ENCODE measurements at places on chromosomes 7 and 10.

DNA sequence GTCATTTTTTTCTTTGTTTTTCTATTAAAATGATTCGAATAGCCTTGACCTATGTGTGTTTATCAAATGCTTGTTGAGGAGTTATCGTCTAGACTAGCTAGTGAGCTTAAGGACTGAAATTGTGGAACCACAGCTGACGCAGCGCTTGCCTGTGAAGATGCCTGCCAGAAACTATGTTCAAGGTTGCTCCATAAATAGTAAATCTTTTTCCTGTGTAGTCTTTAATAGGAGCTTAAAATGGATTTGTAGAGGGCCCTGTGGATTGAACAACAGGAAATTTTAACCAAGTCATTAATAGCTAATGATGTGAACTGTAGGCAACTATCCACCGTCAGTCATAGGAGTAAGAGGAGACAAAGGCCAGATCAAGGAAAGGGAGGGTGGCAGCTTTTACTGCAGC, 145.1 kb downstream of the GNAI1 start:
- DNase-seq: no peak

- no peak for DNase-seq
Measured at GRCh38 chr7:125814100-125814499, 884.5 kb upstream of the POT1 start.

- no peak for DNase-seq
Measured at GRCh38 chr10:126062131-126063032, 166.0 kb downstream of the FANK1 start.

GRCh38 chr7:19677180-19677579, 31.7 kb downstream of the POLR1F start:
- DNase-seq: no peak

GRCh38 chr10:35328404-35329037, 7.8 kb upstream of the CCNY start:
- no peak for DNase-seq

DNA sequence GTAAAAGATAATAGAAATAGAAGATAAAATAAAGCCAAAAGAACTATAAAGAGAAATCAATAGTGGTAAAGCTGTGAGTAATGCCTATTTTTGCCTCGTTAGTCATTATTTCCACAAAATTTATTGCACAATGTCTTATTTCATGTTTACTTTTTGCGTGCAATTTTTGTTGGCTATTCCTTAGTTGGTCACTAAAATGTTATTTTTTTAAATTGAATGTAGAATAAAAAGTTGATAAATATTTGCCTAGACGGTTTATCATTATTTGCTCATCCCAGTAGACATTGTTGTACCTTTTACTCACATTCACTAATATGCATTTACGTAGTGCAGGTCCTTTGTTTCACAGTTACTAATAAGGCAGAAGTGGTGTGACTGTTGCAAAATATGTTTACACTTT, 227.8 kb upstream of the BMPER start:
- no peak for DNase-seq

DNA sequence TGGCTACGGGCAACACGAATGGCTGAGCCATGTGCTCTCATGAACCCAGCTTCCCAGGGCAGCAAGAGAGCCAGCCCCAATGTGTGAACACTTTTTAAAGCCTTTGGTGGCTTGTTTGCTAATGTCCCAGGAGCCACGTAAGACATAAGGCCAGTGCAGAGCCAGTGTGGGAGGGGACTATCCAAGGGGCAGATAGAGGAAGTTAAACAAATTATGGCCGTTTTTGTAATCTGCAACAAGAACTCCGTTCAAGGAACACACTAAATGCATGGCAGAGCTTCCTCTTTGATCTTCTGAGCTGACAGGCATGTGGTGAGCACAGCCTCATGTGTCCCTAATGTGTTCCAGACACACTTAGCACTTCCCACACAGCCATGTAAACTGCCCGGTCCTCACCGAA, 133.3 kb downstream of the TEX36 start:
- DNase-seq: no peak

- DNase-seq: no peak
Measured at GRCh38 chr10:3648170-3648569, 136.8 kb downstream of the KLF6 start.

DNA sequence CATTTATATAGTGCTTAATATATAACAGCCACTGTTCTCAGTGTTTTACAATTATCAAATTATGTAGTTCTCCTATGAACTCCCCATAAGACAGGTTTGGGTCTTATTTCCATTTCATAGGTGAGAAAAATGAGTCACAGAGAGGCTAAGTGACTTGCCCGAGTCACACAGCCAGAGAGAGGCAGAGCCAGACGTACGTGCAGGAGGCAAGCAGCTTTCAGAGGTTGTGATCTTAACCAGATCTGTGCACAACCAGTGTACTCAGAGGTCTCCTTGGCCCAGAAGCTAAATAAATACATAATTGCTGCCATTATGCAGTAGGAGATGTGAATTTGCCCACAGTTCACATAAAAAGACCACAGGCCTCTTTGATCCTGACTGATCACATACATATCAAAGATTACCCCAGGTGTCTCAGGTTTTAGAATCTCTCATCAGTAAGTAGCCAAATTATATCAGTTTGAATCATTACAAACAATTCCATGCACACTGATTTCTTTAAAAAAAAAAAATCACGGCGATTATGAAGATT, 304.7 kb upstream of the AOAH start:
- DNase-seq: no peak

DNA sequence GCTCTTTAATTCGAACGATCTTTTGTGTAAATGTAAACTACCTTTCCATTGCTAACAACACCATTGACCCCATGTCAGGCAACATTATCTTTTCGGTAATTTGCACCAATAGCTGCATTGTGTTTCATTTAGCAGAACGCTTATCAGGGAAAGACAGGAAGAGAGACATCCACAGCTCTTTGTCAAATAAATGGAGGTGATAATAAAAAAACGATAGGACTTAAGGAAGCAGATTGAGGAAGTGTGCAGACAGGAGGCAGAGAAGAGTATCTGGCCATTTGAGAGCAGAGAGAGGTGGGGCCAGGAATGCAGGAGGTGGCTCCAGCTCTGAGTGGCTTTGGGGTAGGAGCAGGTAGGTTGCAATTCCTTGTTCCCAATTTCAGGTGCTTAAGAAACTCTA, 37.5 kb upstream of the ADARB2 start:
- no peak for DNase-seq

DNA sequence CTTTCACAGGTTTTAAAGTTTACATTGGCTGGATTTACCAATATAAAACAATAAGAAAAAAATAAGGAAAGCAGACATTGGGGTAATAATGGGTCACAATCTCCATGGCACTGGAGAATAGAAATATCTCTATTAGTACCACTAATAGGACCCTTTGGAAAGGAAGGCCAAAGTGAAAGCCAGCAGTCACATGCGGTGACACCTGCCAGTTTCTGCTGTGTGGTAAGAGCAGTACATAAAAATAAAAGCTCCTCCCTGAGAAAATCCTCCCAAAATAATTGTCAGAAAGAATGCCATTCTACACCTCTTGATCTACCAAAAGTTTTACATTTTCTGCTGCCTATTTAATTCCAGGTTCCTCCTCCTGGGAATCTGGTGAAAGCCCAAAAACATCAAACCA, 30.4 kb upstream of the SLC13A1 start:
- DNase-seq: no peak

- no peak for DNase-seq
Measured at GRCh38 chr7:100693312-100694097, 545 bp downstream of the GIGYF1 start.

DNA sequence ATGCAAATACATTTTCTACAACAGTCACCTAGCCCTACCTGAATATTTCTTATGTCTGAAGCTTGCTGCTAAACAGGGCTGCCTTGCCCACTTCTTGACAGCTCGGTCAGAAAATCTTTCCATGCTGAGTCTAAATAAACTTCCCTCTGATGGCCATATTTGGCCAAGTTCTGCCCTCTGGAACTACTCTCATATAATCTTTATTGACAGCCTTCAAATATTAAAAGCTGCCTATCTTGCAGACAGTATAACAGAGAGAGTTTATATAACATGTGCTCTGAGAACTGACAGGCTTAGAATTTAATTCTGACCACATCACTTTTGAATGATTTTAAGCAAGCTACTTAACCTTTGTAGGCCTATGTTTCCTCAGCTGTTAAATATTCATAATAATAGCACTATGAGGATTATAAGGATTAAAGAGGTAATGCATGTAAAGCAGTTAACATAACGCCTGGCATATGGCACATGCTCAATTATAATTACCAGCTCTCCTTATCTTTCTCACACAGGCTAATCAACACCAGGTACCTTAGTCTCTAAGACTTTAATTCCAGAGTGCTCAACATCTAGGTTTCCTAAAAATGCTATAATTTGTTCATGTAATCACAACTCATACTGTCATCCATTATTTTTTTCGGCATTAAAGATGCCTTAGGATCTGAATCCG, 334.1 kb downstream of the HPSE2 start:
- DNase-seq: no peak

- no peak for DNase-seq
Measured at GRCh38 chr7:45211066-45211465, 53.5 kb downstream of the RAMP3 start.

DNA sequence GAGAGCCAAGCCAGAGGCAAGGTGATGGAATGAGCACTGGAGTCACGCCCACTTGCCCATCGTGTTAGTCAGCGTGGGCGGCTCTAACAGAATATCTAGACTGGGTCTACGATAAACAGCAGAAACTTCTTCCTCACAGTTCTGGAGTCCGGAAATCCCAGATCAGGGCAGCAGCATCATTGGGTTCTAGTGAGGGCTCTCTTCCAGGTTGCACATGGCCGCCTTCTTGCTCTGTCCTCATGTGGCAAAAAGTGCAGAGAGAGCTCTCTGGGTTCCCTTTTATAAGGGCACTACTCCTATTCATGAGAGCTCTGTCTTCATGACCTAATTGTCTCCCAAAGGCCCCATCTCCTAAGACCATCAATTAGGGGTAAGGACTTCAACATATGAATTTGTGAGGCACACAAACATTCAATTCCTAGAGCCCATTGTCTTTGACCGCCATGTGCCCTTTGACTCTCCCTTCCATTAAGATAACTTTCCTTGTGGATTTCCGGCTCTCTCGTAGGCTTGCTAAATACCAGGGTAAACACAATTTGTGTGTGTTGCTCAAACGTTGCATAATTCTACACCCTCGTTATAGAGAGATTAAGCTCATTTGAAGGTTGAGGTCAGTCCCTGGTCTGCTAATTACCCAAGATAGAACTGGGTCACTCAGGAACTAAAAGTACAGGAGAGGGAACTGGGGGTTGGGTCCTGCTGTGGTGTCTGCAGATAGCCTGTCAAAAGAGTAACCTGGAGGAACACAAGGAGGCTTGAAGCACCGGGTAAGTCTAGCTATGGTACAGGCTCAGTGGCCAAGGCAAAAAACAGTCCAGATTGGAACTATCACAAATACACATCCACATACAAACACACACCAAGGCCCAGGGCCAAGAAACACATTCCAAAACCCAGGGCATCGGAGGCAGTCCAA, 28.7 kb upstream of the USP6NL start:
- no peak for DNase-seq

DNA sequence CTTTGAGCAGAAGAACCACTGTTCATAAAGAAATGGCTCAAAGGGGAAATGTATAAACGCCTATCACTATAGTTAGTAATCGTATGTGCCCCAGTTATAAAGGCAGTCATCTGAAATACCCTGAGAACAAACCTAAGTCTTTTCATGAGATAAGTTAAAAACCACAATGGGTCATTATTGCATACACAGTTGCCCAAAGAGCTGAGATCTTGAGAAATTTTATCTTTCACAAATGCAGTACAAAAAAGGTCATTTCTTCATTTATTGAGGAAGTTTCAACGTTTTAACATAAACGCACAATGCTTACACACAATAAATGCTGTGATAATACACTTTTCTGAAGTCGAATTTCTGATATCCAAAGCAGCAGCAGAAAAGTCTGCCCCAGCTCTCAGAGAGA, 114.4 kb downstream of the MICU1 start:
- no peak for DNase-seq

GRCh38 chr7:132592936-132593335, 16.7 kb upstream of the PLXNA4 start:
- DNase-seq: no peak

- no peak for DNase-seq
Measured at GRCh38 chr7:121945480-121946236, 72.7 kb downstream of the PTPRZ1 start.

- DNase-seq: peak; percentile 59
Measured at GRCh38 chr7:1176891-1177373, 16.9 kb upstream of the ZFAND2A start.

GRCh38 chr10:88989824-88990383, 694 bp upstream of the FAS start:
- DNase-seq: no peak

DNA sequence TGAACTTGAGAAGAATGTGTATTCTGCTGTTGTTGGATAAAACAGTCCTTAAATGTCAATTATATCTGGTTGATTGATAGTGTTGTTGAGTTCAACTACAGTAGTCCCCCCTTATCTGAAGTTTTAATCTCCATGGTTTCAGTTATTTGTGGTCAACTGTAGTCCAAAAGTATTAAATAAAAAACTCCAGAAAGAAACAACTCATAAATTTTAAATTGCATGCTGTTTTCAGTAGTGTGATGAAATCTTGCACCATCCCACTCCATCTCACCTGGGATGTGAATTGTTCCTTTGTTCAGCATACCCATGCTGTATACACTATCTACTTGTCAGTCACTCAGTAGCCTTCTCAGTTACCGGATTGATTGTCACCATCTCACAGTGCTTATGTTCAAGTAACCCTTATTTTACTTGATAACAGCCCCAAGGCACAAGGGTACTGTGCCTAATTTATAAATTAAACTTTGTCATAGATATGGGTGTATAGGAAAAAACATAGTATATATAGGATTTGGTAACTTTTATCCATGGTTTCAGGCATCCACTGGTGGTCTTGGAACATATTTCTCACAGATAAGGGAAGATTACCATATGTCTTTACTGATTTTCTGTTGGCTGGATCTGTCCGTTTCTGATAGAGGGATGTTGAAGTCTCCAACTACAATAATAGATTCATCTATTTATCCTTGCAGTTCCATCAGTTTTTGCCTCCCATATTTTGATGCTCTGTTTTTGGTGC, 57.1 kb downstream of the AOAH start:
- DNase-seq: no peak

GRCh38 chr10:120598386-120598785, 141.4 kb downstream of the PLPP4 start:
- DNase-seq: no peak

DNA sequence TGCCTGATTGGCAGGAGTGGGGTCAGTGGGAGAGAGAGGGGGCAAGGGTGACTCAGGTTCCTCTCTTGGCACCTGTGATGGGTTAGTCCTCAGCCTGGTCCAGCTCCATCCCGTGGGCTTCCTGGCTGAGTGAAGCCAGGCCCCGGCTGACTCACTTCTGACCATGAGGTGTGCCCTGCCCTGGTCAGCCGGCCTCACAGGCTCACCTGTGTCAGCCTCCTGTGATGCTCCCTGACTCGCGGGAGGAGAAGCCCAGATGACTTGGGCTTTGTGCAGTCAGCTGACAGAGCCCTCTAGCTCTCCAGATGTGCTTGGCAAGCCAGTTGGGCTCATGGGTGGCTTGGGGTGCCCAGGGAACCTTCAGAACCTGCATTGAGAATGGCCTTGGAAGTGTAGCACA, 16.0 kb upstream of the PPIF start:
- DNase-seq: no peak

- peak; percentile 35 for DNase-seq
Measured at GRCh38 chr7:140517546-140518369, 38.5 kb upstream of the MKRN1 start.

All from T-cell (primary cell).